Mammary epithelial cell (primary cell): ENCODE measurements at places on chromosomes 3 and 15. TPM values are rescaled to one million over a fixed set of nuclear protein-coding genes. Genes with fewer than 3 reads are reported as not detected.

Gene ZNF620
- 1.0 TPM for total RNA-seq

Gene AP3S2
- total RNA-seq: 53.0 TPM

Gene CCR4
- not detected in 2 replicates for total RNA-seq

Gene ESYT3
- total RNA-seq: 2.8 TPM

Gene POLQ
- 3.4 and 8.4 TPM in 2 replicates for total RNA-seq

Gene POPDC2
- total RNA-seq: 1.0 TPM

DNA sequence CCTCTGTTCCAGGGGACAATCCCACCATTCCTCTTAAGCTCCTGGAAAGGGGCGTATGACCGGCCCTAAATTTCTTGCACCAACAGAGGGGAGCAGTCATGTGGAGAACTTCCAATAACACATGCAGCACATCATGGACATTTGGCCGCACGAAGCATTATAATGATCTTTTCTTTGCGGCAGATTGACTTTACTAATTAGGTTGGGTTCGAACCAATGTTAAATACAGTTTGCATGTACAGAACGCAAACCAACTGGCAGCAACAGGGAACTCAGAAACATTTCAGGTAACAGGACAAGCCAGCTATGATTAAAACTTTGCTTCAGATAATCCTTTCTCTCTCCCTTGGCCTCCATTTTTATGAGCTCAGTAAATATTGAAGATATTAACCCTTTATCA, 100.8 kb upstream of the ADPGK start:
- no peak for DNase-seq

- DNase-seq: peak; percentile 13
These were observed 183.3 kb downstream of the PDE8A start for GRCh38 chr15:85164841-85165466.

DNA sequence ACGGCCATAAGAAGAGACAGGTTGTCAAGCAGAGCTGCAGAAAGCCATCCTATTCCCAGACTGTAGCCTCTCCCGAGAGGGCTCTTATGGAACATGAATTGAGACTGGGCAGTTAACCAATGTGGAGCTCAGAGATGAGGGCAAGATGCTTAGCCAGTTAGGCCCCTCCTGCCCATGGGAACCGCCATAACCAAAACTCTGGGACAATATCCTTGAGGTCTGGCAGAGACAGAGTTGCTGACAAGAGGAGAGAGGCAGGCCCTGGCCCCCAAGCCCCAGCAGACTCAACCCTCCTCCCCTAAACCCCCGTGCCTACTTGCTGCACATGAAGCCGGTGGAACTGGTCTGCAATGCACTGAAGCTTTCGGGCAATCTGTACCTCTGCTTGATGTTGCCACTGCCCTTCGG, 4.8 kb downstream of the BMF start:
- no peak for DNase-seq

DNA sequence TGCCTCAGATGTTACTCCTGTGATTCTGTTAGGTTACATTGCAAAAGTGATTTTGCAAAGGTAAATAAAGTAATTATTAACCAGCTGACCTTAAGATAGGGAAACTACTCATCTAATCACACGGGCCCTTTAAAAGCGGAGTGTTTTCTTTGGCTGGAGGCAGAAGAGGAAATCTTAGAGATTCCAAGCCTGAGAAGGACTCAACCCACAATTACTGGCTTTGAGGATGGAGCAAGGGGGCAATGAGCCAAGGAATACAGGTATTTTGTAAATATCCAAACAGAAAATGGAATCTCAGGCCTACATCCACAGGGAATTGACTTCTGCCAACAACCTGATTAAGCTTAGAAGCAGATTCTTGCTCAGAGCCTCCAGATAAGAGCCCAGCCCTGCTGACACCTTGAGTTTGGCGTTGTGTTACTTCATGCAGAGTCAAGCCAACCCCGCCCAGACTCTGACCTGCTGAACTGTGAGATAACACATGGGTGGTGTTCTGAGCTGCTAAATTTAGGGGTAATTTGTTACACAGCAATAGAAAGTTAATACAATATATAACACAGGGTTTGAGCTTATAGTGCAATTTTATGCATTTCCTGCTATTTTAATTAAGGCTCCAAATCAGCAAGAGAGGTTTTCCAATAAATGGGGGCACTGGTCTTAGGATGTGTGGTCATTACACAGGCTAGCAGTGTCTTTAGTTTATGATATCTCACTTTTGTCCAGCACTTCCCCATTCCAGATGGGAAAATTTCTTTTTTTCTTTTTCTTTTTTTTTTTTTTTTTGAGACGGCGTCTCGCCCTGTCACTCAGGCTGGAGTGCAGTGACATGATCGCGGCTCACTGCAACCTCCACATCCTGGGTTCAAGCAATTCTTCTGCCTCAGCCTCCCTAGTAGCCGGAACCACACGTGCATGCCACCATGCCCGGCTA, 19.5 kb downstream of the NFKBIZ start:
- no peak for DNase-seq

DNA sequence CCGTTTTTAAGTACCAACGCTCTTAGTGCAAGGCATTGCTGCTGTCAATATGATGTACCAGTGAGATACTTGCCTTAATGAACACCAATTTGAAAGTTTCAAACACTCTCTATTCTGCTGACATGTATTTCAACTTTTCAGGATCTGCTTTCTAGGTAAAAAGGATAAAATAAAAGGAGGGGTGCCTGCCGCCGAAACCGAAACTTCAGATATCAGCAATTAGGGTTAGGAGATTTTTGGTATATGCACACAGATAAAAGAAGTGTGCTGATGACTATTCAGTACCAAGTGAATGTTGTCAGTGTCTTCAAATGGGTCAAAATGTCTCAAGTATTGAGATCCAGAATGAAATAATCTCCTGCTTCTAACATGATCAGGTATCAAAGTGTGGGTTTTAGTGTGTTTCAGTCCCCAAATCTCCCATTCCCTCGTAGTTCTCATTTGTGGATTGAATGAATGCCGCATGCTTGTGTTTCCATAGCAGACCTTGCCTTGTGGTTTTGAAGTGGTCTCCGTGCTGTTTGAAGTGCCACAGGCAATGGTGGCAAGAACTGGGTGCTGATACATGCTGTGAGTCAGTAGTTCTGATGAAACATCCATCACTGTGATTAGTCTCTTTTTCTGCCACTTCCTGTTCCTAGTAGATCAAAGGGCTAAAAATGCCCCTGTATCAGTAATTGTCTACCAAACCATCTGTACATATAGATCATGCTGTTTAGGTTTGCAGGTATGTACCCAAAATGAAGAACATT, 22.5 kb downstream of the CHST14 start:
- DNase-seq: peak; percentile 70

- DNase-seq: no peak
These were observed 77.8 kb upstream of the PLXND1 start for GRCh38 chr3:129684270-129684669.

DNA sequence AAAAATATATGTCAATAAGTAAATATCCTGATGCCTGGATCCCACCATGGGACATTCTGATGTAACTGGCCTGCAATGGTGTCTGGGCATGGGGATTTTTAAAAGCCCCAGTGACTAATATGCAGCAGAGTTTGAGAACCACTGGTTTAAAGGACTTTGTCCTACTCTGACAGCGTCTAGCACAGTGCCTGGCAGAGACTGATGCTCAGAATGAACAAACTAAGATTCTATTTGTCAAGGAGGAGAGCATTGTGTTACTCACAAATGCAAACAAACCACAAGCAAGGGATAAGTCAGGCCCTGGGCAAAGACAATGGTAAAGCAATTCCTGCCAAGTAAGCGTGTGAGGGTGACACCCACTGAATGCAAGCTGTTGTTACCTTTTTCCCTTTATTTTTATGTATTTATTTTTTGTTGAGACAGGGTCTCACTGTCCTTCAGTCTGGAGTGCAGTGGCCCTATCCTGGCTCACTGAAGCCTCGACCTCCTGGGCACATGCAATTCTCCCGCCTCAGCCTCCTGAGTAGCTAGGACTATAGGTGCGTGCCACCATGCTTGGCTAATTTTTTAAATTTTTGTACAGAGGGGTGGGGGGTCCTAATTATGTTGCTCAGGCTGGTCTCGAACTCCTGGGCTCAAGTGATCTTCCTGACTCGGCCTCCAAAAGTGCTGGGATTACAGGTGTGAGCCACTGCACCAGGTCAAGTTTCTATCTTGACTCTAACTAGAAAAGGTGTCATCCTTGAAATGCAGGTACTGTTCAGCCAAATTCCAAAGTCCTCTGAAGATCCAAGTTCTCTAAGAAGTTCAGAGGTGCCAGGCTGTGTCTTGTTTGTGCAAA, 909 bp upstream of the GPD1L start:
- DNase-seq: peak; percentile 45

DNA sequence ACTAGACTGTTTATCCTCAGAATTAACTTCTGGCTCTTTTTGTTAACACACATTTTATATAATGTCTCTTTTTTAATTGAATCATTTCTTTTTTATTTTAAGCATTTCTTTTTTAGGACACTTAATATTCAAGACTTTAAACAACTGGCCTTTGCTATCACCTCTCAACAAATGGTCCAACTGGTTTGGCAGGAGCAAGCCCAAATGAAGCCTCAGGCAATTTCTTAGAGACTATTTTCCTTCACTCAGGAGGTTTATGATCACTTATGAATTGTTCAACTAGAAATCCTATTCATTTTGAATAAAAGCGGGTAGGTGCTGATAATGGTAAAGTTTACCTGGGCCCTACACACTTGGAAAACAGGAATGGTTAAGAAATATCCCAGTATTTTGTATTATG, 705.6 kb upstream of the GBE1 start:
- DNase-seq: no peak

DNA sequence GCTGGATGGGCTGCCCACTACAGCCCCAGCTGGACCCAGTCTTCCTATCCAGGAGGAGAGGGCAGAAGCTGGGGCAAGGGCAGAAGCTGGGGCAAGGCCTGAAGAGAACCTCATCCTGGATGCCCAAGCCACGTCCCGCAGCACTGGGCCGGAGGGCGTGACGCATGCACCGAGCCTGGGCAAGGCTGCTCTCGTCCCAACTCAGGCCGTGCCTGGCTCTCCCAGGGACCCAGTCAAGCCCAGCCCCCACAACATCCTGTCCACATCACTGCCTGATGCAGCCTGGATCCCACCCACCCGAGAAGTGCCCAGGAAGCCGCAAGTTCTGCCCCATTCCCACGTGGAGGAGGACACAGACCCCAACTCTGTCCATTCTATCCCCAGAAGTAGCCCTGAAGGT, 22.3 kb downstream of the FBLN2 start:
- DNase-seq: no peak

- peak; percentile 77 for DNase-seq
These were observed 65.5 kb upstream of the DCBLD2 start for GRCh38 chr3:98966862-98967546.

- no peak for DNase-seq
These were observed 46.8 kb downstream of the ITGA11 start for GRCh38 chr15:68385240-68385561.

- peak; percentile 98 for DNase-seq
These were observed at the start of gene TRIM59 for GRCh38 chr3:160449636-160450598. Gene TRIM59, minus strand, starts transcription at chr3:160449786. Its CDS starts 10,603 bp downstream, at chr3:160439183.
